ENCODE measurements at places on chromosomes 4 and X.
A peak's percentile ranks its signal among the peaks of the same experiment; 100 is the strongest.

- no peak for DNase-seq
These were observed 285.1 kb downstream of the FRMPD4 start for GRCh38 chrX:12423346-12423745.

DNA sequence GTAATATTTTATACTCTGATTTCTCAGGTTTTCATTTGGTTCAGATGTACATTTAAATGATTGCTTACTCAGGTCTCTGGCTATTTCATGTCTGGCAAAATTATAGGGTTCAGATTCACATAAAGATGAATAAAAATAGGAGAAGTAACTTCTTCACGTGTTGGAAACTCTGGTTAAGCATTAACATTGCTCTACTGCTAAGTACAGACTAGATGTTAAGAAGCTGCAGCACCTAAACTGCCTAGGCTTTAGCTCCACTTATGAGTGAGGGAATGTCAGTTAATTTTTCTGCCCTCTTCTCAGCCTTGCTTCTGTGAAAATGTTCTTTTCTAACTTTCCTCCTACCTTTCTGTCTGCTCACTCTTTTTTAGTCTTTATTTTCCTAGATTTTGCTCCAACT is 361.2 kb downstream of the ARAP2 start:
- DNase-seq = no peak

GRCh38 chr4:56613101-56613862 is 67.8 kb downstream of the HOPX start:
- DNase-seq = no peak

- no peak for DNase-seq
These were observed 890 bp downstream of the BOD1L1 start for GRCh38 chr4:13626492-13627177.

DNA sequence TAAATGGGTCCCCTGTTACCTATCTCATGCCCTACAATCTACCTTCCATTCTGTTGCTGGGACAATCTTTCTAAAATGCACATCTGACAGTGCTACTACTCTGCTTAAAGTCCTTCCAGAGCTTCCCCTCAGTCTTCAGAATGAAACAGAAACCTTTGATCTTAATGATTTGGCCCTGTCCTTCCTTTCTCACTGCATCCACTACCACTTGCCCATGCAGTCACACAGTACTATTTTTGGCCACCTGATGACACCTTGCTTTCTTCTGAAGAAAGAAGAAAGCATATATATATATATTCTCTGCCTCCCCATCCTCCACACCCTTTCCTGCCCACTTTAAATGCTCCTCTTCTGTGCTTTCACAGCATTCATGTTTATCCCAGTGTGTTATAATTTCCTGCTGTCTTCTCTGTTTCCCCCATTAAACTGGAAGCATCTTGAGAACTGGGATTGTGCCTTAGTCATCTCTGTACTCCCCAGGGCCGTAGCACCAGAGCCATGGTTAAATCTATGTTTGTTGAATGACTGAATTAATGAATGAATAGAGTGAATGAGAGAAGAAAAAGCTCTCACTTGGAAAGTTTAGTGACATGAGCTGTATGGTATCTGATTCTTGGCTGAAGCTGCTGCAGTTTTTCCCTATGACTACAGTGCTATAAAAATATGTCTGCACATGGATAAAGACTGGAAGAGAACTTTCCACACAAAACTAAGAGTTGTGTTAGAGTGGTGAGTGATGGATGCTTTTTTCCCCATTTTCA is 56.2 kb downstream of the RTL9 start:
- DNase-seq = no peak

DNA sequence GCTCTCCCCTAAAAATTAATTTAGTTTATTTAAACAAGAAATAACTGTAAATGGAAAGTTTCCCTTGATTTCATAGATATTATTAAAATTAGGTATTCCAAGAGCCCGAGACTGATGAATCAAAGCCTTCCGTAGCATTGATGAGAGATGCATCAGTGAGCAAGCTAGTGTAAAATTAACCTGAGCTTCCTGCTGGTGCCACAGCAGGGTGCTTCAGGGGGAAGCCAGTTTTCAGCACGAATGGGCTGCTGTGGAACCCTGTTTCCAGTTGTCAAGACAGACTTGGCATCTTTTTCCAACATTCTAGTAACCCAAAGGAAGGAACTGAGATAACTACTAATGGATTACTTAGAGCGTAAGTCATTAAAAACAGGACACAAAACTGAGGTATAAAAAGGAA is 221.7 kb downstream of the RBMX2 start:
- DNase-seq = no peak

GRCh38 chr4:79856196-79856595 is 216.8 kb downstream of the ANTXR2 start:
- no peak for DNase-seq

DNA sequence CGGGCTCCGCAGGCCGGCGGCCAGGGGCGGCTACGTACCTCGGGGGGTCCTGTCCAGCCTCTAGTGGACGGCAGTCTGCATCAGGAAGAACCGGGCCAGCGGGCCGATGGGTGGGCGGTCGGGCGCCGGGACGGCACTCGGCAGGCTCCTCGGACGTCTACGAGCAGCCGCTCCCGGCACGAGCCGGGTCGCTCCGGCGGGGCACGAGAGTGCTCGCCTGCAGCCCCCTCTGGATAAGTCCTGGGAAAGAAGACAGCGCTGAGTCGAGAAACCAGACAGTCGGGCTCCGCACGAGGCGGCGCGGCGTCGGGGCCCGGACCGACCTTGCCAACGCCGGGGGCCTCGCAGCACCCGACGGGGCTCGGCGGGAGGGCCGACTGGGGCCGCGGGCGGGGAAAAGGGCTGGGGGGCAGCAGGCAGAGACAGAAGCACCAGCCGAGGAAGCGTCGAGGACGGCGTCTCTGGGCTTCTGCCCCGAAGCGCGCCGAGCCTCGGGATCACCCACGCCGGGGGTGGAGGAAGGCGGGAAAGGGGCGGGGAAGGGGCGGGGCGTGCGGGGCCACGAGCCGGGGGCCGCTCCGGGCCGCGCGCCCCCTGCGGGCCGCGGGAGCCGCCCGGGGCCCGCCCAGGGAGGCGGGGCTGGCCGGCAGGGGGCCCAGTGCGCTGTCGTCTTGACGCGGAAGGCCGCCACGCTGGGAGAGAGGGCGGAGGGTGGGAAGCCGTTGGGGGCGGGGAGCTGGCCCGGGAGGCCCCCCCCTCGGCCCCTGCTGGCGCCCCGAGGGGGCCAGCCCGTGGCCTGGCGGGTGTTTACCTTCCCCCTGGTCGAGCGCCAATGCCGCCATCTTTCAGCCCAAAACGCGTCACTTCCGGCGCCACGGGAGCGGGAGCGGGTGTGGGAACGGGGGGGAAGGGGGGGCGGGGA is 1.9 kb downstream of the KLHL15 start:
- DNase-seq = peak; percentile 22

- no peak for DNase-seq
These were observed 38.9 kb downstream of the NUP62CL start for GRCh38 chrX:107167163-107167921.
